Hematopoietic multipotent progenitor cell treated with erythropoietin and hydrocortisone succinate and interleukin-3 and kit ligand, for 8 days (in vitro differentiated cells): ENCODE measurements at places on chromosomes 2 and 18.

GRCh38 chr2:215685238-215685990 lies 249.5 kb upstream of the FN1 start:
- no peak for DNase-seq

GRCh38 chr2:21289989-21290388 lies 166.2 kb downstream of the TDRD15 start:
- no peak for DNase-seq

DNA sequence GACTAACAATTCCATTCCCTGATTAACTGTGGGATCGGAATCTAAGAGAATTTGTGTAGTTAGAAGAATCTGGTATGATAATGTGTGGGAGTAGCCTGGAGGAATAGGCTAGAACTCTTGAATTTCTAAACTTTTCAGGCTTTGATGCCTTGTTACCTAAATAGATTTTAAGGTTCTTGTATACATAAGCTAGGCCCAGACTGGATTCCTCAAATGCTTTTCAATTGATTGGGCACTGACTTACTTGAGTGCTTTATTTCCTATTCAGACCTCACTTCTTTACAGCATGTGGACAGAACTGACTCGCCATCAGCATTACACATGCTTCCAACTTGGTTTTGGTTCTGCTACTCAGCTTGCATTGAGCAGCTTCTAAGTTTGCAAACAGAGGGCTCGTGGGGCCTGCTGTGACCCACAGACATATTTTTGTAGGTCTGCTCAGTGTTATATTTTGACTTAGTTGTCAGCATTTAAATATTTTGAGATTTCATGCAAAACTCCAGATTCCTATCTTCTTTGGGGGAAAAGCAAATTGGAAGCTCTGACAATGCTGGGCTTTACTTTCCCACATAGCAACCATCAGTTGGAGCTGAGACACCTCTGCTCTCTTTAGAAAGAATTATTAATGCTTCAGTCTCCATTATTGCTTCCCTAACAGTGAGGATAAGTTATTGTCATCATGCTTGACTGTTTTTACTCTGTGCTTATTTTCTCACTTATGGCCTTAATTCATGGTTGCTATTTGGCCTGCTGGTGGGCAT lies 5.7 kb downstream of the PARD3B start:
- no peak for DNase-seq

DNA sequence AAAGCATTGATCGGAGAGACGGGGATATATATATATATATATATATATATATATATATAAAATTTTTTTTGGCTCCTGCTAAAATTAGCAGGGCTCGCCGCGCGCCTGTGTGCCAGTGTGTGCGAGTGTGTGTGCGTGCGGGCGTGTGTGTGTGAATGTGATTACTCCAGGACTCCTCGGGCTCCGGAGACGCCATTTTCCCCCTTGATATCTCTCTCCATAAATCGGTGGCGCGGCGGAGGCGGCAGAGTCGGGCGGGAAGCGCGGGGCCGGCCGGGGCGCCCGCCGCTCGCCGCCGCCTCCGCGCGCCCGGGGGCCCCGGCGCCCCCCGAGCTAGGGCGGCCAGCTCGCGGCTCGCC lies 795 bp upstream of the SETBP1 start:
- peak; percentile 40 for DNase-seq

- DNase-seq, result no peak
These were observed 33.5 kb upstream of the PXDN start for GRCh38 chr2:1777781-1778180.

DNA sequence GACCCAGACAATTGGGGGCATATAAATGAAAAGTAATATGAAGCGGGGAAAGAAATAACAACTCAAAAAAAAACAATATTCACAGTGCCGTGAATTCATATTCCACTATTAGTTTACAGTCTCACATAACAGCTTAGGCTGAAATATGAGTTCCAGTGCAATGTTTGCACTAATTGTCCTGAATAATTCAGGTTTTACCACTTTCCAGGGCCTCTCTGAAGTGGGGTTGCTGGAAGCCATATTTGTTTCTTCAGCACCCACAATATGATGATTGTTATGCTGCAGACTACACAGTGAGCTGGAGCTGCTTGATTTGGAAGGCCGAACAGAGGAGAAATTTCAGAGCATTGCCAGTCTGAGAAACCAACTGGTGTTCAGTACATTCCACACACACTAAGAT lies 894.5 kb upstream of the ACVR2A start:
- no peak for DNase-seq

- DNase-seq, result no peak
These were observed 1.0 kb downstream of the LIMS1 start for GRCh38 chr2:108535357-108535631.

- no peak for DNase-seq
These were observed 1500.6 kb upstream of the TMEFF2 start for GRCh38 chr2:193695367-193695766.

- peak; percentile 41 for DNase-seq
These were observed 213.9 kb downstream of the TFCP2L1 start for GRCh38 chr2:121071034-121071504.

DNA sequence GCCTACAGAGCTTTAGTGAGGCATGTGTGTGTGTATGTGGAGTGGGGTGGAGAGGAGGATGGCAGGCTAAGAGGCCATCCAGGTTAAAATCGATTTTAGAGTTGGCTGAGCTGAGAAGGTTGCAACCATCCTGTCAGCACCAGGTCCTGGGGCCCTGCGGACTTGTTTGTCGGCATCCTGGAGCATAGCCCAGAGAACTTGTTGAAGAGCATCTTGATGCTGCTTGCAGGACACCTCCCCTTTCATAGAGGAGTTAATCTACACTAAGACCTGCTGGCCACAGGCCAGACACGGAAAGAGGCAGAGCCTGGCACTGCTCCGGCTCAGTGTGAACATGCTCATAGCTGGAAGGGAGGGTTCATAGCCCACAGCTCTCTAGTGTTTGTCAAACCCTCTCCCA lies 72.1 kb upstream of the RGPD5 start:
- DNase-seq, result no peak

DNA sequence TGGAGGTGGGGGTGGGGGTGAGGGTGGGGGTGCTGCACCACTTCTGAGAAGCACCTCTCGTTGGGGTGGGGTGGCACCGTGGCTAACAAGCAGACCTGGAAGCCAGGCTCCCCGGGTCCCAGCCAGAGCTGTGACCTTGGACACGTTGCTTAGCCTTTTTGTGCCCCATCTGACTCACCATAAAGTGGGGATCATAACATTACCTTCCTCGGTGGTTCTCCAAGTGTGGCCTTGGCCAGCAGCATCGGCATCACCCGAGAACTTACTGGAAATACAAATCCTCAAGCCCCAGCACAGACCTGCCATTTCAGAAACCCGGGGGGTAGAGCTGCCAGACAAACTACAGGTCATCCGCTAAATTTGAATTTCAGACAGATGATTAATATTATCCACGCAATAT lies 58.7 kb upstream of the SLC66A3 start:
- no peak for DNase-seq

- no peak for DNase-seq
These were observed 209.4 kb upstream of the SP5 start for GRCh38 chr2:170505631-170506275.

DNA sequence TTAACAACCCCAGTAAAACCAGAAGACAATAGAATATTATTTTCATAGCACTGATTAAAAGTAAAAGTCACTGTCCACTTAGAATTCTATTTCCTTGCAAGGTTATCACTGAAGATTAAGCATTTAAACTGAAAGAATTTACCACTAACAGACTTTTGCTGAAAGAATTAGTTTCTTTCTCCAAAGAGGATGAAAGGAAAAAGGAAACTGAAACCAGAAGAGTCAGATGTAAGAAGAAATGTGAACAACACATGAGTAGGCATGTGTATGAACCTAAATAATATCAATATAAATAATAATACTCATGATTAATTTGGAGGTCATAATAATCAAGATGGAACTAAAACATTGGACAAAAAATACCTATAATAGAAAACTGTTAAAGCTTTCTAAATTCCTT lies 82.4 kb upstream of the KLHL29 start:
- DNase-seq, result no peak

DNA sequence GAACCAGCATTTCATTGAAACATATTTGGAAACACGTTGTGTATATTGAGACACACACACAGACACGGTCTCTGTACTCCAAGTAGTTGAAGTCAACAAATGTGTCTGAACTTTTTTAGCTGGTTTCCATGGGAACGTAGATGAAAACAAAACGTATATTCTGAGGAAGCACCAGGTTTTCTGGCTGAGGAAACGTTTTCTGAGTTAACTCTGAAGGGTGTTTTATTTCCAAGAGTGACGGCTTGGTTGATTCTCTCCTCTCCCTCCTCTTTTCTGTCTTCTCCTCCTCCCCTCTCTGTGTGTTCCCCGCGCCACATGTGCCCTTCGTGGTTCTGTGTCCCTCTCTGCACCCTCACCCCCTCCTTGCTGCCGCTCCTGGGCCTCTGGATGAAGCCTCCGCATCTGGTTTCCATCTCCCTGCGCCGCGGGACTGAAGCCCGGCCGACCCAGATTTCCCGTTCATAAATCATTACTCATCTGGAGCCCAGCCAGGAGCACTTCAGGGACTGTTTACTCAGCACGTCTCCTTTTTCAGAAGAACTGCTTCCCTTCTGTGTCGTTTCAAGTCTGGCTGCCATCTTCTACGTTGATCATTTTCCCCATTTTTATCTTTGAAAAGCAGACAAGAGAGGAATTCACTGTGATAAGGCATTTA lies 122.7 kb downstream of the COL6A3 start:
- peak; percentile 3 for DNase-seq
